Posterior vena cava (tissue), 2 donors: ENCODE measurements at places on chromosomes 4 and X.
A peak's percentile ranks its signal among the peaks of the same experiment; 100 is the strongest.

- DNase-seq = no peak
Observed at GRCh38 chr4:31075969-31076368, 355.8 kb downstream of the PCDH7 start.

GRCh38 chrX:53000447-53001135 lies 42.3 kb upstream of the FAM156A start:
- no peak for DNase-seq

DNA sequence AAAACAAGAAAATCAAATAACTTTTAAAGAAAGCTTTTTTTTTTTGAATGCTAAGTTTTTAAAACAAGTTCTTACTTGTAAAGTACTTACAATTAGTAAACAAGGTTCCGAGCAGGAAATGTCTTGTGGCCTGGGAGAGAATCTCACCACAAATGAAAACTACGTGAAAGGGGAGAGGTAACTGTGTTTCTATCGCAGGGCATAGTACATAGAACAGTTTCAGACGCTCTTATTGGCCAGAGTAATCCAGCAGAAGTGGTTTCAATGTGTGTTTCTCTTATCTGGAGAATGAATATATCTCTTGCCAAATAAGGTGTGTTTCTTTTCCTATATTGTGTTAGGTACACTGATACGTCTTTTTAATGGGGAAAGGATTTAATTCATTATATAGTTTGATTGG lies at the start of gene PLAC8:
Gene PLAC8 (minus strand): TSS at position 154 of the 400 bp plus-strand sequence. CDS start 6,808 bp downstream, outside the sequence.
- DNase-seq = no peak

- DNase-seq = no peak
Observed at GRCh38 chr4:112199041-112199440, 32.5 kb upstream of the AP1AR start.

DNA sequence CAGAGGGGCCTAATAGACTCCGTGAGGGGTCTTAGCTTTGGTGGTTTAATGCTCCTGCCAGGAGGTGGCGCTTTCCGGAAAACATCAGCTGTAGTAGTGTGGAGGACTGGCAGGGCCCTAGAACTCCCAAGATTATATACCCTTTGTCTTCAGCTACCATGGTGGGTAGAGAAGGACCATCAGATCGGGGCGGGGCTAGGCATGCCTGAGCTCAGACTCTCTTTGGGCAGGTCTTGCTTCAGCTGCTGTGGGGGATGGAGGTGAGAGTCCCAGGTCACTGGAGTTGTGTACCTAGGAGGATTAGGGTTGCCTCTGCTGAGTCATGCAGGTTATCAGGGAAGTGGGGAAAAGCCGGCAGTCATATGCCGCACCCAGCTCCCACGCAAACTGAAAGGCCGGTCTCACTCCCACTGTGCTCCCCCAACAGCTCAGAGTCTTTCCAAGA lies 63.0 kb upstream of the AGA start:
- no peak for DNase-seq

DNA sequence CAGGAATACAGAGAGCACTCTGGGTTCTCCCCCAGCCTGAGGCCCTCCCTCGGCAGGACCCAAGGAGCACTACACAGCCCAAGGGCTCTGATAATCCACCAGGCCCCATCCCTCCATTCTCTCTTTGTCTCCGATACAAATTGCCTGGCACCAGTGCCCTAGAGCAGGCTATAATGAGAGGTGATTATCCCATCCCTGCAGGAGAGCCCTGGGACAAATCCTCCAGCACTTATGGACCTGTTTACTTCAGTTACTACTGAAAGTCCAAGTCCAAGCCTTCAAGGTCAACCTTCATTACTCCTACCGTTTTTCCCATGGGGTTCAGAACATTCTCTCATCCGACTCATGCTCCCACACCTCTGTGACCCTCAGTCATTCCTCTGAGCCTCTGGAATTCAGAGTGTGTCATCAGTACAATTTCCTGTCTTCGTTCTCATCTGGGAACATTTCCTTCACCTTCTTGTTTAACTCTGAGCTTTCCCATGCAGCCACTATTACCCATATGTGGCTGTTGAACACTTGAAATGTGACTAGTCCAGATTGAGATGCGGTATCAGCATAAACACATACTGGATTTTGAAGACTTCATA lies 299.0 kb downstream of the RAPGEF2 start:
- no peak for DNase-seq

DNA sequence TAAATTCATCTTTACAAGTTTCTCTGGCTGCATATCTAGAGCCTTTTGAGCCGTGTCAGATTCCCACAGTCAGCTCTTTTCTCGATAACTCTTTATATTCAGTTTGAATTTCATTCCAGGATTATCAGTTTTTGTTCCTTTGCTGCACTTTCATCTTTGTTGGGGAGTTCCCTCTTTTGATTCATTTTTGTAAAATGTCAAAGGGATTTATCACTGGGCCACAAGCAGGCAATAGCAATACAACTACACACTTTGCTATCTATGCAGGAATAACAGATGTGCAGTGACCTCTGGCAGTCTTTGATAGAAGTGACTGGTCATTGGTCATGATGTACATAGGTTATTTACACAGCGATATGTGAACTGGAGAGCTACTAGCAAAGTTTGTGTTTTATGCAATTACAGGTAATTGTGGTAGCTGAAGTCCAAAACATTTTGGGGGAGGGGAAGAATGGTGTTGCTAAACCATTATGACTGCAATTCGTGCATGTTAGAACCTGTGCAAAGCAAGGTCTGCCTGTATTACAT lies 43.8 kb downstream of the HPGDS start:
- DNase-seq = no peak

DNA sequence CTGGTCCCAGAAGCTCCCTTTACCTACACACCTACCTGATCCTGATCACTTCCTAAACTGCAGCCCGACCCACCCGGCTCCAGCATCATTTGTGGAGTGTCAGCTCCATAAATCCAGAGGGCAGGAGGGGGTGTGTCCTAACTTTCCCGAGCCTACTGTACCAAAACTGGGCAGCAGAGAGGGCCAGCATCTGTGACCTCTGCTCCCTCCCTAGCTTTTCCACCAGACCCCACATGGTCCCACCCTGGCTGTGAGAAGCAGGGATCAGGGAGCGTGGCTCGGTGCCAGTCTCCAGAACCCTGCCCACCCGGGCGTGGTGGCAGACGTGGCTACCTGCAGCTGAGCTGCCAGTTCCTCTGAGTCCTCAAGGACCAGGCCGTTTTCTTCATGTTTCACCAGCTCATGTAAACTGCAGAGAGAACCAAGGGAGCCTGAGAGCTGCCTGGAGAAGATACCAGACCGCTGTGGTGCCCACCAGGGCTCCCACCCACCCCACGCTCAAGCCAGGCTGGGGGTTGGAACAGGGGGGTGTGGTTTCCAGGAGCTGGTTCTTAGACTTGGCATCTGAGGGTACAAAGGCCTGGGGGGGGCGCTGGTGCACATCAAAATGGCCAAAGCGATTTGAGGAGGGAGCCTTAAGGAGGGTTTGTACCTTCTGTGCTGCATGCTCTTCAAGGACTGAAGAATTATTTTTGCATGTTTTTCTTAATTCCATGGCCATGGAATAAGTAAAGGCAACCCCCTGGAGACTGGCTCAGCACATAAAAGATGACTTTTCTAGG lies 76.7 kb upstream of the DRD5 start:
- no peak for DNase-seq

- DNase-seq = peak; percentile 78
Observed at GRCh38 chrX:17414839-17415238, 39.8 kb downstream of the NHS start.

DNA sequence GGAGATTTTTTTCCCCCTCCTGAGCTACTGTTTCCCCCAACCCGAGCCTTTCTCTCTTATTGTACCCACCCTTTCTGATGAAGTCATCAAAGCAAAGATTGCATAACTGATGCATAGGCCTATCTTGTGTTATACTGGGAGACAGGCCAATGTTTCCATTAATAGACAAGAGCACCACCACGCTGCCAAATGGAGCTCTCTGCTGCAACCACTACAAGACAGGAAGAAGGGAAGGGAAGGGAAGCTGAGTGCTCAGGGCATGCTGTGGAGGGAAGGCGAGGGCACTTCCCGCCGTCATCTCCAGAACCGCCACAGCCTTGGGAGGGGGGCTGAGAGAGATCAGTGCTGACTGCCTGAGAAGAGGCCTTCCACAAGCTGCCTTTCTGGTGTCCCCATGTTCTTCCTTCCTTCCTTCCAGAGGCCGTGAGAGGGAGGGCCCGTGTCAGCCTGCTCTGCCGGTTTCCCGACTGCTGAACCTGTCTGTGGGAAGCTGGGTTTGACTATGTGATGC lies 75.0 kb downstream of the MGST2 start:
- DNase-seq = no peak

GRCh38 chr4:6907658-6908191 lies 1.9 kb upstream of the TBC1D14 start:
- no peak for DNase-seq

DNA sequence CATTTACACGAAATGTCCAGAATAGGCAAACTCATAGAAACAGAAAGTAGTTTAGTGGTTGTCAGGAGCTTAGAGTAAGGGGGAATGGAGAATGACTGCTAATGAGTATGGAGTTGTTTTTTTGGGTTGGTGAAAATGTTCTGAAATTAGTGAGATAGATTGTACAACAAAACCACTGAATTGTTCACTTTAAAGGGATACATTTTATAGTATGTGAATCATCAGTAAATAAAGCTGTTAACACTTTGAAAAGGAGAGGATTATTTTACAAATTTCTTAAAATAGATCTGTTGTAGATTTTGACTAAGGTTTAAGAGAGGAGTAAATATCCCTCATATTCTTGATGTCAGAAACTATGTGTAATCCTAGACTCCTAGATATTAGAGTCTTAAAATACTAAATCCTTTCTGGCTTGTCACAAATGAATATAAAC lies 82.7 kb downstream of the RAPGEF2 start:
- no peak for DNase-seq

GRCh38 chr4:18529482-18529881 lies 507.9 kb upstream of the LCORL start:
- no peak for DNase-seq

GRCh38 chr4:80918004-80918403 lies 112.5 kb upstream of the BMP3 start:
- no peak for DNase-seq

DNA sequence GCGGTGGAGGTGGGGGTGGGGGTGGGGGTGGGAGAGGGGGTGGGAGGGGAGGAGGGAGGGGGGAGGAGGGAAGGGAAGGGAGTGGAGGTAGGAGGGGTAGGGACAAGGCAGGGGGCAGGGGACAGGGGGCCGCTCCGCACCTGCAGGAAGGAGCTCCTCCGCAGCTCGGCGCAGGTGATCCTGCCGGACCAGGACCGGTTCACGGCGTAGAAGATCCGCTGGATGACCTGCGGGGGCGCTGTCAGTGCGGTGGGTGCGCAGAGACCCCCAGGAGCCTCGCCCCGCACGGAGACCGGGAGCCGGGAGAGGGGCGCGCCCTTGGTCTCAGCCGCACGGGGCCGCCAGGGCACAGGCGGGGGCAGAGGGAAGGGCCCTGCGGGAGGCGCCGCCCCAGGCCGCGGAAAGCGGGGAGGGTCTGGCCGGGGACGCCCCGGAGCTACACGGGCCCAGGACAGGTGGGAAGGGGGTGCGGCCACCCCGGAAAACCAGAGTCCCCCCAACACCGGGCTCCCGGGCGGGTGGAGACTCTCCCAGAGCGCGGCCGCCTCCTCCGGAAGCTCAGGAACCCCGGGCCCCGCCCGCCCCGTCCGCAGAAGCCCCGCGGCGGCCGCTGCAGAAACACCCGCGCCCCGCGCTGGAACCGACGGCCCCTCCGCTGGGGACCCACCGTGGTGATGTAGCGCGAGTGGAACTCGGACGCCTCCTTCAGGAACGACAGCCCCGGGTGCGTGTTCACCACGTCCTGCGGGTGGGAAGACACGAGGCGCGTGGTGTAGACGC lies 27.6 kb upstream of the GTPBP6 start:
- DNase-seq = peak; percentile 78

- DNase-seq = no peak
Observed at GRCh38 chrX:136780763-136781162, at the start of gene ARHGEF6. Gene ARHGEF6, minus strand, starts transcription at chrX:136780932. Its CDS starts 50 bp downstream, at chrX:136780882.
